ENCODE measurements at places on chromosomes 3 and 15.

DNA sequence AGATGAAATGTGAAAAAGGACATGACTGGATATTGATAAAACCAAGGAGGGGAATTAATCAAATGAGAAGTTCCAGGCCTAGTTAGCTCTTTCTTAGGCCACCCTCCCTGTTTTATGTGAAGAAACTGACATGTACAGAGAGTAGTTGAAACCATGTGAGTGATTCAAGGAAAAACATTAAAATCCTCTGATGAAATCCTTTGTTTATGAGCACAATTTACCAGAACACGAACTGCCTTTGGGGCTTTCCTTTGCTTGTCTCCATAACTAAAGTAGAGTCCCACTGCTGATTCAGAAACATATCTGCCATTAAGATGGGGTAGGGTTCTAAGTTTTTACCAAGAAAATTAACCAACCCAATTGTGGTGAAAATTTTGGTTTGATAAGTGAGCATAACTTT is 558.3 kb downstream of the NR2F2 start:
- DNase-seq = no peak

- DNase-seq = no peak
Measured at GRCh38 chr15:62653122-62653521, 389.4 kb upstream of the TPM1 start.

DNA sequence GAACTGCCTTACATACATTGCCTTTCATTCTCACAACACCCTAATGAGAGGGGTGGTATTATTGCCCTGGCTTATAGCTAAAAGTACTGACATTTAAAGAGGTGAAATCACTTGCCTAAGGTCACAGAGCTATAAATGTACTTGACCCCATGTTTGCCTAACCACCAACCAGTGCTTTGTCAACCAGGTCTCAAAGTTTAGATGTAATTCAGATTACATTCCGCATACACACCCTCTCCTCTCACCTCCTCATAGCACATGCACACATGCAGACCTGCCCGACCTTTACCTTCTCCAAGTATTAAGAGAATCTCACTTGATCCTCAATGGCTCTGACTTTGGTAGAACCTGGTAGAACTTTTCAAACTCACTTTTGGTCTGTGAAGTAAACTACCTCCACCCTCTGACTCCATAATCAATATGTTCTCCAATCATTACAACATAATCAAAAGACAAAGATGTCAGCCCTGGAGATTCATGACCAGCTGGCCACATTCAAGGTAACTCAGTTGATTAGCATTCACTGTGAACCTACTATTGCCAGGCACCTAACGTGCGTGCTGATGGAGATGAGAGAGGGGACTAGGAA is 63.2 kb upstream of the HES1 start:
- DNase-seq = no peak

- DNase-seq = peak; percentile 3
Measured at GRCh38 chr3:108780235-108780634, 23.0 kb upstream of the RETNLB start.

DNA sequence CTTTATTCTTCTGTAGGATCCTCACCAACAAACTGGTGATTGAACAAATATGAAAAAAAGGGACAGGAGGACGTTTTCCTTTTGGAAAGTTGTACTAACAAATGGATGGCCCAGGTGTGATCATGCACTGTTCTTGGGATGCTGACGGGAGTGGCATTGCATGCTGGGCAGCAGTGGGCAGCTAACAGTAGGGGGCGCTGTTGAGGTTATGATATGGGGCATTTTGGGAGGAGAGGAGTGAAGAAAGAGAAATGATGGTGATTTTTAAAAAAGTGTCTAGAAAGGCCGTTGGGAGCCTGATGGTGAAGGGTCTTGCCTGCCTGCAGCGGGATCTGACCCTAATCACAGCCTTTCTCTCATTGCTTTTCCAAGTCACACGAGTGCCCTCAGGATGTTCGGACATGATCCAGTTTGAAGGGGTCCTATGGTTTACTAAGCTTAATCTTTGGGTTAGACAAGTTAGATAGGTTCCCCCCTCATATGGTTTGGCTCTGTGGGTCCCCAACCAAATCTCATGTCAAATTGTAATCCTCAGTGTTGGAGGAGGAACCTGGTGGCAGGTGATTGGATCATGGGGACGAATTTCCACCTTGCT is 46.2 kb upstream of the PRTG start:
- DNase-seq = peak; percentile 54
